ENCODE measurements at places on chromosomes 3 and 15.
A peak's percentile ranks its signal among the peaks of the same experiment; 100 is the strongest.

- DNase-seq: no peak
Measured at GRCh38 chr3:2826453-2826852, 283.7 kb downstream of the IL5RA start.

DNA sequence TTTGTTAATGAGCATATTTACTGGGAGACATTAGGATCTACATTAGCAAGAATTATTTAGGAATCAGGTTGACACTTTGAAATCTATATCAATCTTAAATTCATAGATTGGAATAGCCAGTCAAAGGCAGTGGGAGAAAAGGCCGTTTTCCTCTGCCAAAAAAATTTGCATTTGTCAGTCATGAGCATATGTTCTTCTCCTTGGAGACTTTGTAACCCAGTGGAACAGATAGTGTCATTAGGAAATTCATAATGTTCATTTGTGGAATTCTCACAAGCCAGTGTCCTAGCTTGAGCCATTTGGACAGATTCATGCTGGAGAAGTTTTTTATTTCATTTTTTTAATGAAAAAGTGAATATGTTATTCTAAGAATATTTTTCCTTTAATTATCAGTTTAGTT, 260.1 kb downstream of the OXSM start:
- DNase-seq: no peak

- DNase-seq: no peak
Measured at GRCh38 chr3:58596834-58597518, 19.8 kb upstream of the FAM107A start.

GRCh38 chr3:53231532-53232511, 24.0 kb downstream of the TKT start:
- DNase-seq: no peak

DNA sequence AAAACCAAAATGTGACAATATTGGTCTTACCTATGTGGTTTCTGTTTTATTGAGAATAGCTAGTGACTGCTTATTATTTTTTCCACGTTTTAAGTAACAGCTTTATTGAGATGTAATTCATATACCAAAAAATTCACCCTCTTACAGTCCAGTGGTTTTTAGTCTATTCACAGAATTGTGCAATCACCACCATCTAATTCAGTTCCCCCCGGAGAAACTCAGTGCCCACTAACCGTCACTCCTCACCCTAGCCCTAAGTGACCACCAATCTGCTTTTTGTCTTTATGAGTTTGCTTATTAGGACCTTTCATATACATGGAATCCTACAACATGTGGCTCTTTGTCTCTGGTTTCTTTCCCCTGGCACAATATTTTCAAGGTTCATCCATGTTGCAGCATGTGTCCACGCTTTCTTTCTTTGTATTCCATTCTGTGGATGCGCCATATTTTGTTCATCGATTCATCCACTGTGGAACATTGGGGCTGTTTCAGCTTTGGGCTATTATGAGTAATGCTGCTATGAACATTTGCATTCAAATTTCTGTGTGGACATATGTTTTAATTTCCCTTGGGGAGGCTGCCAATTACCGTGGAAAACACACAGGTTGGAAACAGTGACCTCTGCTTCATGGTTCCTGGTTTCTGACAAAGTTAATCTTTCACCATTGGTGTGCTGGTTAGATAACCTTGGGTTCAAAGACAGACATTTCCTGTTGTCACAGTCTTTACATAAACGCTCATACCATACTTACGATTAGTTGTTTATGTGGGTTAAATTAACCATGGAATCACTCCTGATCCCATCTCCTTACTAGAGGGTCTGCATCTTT, 3.2 kb upstream of the BCL2L10 start:
- no peak for DNase-seq

DNA sequence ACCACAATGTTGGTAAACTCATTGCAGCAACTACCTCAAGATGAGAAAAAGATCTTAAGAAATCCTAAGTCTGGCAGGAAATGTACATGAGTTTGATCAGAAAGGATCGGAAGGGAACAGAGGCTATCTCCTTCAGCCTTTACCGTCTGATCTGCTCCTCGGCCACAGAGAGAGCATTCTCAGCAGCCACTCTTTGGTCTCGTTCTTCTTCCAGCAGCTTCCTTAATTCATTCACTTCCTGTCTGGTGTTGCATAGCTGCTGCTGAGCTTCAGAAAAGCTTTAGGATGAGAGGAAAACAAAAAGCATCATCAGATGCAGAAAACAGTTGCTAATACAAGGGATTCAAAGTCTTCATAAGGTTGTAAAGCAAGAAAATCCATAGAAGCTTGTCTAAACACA, 6.6 kb upstream of the HCLS1 start:
- DNase-seq: no peak

GRCh38 chr3:72663429-72663828, 184.8 kb downstream of the SHQ1 start:
- DNase-seq: no peak

- DNase-seq: peak; percentile 84
Measured at GRCh38 chr15:56765251-56765650, 31.9 kb upstream of the ZNF280D start.

GRCh38 chr3:53606793-53607192, 112.4 kb downstream of the CACNA1D start:
- no peak for DNase-seq

DNA sequence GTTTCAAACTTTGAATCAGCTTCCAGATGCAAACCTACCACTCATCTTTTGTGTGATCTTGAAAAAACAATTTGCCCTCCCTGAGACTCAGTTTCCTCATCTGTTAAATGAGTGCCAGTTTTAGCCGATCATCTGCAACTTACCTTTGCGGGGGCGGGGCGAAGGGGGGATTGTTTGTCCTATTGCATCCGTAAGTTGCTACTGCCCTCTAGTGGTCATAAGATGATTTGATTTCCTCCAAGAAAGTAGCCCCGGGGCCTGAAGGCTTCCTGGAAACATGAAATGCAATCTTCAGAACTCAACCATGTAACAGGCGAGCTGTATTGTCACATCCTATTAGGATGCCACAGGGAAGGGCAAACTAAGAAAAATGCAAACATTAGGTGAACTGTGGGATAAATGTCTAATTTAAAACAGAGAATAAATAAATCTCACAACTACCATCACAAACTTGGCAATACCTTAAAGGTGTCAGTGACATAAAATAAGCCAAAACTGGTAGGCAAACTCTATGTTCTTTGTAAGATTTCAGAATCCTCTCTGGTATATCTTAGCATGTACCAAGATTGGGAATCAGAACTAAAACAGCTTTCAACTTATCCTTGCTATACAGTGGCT, 63.5 kb upstream of the CLDN18 start:
- peak; percentile 64 for DNase-seq

GRCh38 chr3:52845691-52846431, 11.0 kb upstream of the MUSTN1 start:
- DNase-seq: no peak
